Activated T-cell treated with anti-CD3 and anti-CD28 coated beads for 48 hours (primary cell): ENCODE measurements at places on chromosomes 4 and X.

GRCh38 chrX:131923614-131924250 is 99.4 kb upstream of the STK26 start:
- no peak for DNase-seq

GRCh38 chrX:79263550-79263949 is 103.6 kb downstream of the ITM2A start:
- no peak for DNase-seq

DNA sequence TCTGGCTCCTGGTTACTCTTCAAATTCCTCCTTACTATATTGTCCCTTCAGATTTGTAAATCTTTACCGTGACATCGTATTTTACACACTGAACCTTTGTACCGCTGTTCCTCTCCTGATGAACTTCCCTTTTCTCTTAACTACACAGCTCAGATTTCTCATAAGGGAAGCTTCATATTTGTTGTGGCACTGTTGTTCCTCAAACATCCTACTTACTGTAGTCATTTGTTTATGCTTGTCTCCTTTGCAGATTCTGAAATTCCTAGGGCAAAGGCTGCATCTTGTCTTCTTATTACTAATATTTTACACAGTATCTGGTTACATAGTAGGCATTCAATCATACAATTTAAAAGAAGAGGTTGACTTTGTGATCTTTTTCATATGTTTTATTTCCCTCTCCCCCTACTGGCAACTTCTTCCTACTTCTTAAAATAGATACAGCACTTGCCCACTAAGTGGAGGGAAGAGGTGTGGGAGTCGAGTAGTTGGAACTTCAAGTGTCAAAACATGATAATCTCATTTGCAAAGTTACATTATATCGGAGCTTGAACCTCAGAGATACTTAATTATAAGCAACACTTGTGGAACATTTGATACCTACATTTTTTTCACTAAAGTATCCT is 50.0 kb downstream of the TET2 start:
- DNase-seq, result no peak

- peak; percentile 23 for DNase-seq
These were observed 461 bp downstream of the FBXW7 start for GRCh38 chr4:152535360-152535902.
